Neural progenitor cell (in vitro differentiated cells): ENCODE measurements at places on chromosomes 12 and 14. TPM values are rescaled to one million over a fixed set of nuclear protein-coding genes. Genes with fewer than 3 reads are reported as not detected.

PPP1R1A gene
- 2.3 and 3.8 TPM in 2 replicates for total RNA-seq

DNA sequence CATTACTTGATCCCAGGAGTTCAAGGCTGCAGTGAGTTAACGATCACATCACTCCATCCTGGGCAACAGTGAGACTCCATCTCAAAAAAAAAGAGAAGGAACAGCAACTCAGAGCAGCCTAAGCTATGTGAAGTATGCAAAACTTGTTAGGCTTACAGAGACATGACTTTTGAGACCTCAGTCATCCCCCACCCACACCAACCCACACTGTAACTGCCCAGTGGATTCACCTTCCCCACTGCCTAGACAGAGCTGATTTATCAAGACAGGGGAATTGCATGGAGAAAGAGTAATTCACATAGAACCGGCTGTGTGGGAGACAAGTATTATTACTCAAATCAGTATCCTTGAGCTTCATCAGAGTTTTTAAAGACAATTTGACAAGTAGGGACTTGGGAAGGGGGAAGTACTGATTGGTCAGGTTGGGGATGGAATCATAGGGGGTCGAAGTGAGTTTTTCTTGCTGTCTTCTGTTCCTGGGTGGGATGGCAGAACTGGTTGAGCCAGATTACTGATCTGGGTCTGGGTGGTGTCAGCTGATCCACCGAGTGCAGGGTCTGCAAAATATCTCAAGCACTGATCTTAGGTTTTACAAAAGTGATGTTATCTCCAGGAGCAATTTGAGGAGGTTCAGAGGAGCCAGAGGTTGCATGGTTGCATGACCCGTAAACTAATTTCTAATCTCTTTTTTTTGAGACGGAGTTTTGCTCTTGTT lies 6.2 kb upstream of the WDR89 start:
- no peak overlapping the region for H3K4me3 ChIP-seq
- no peak for DNase-seq
- no peak overlapping the region for H3K27ac ChIP-seq
- no peaks in the 10 kb centered on the region for H3K36me3 ChIP-seq

KCNMB4 gene
- total RNA-seq: 5.7 and 8.5 TPM in 2 replicates

- H3K36me3 ChIP-seq: no peaks in the 10 kb centered on the region
- H3K27me3 ChIP-seq: peaks cover 14% of the 10 kb centered on the region
- no peak overlapping the region for H3K4me3 ChIP-seq
- H3K27ac ChIP-seq: no peak overlapping the region
- no peak for DNase-seq
- H3K4me1 ChIP-seq: peaks cover 14% of the 10 kb centered on the region
Measured at GRCh38 chr14:97021001-97021400, 223.8 kb downstream of the VRK1 start.

GRCh38 chr12:88468581-88468980 lies 111.7 kb downstream of the KITLG start:
- peaks cover 29% of the 10 kb centered on the region for H3K4me1 ChIP-seq
- H3K27me3 ChIP-seq: no peaks in the 10 kb centered on the region
- H3K27ac ChIP-seq: no peak overlapping the region

DNA sequence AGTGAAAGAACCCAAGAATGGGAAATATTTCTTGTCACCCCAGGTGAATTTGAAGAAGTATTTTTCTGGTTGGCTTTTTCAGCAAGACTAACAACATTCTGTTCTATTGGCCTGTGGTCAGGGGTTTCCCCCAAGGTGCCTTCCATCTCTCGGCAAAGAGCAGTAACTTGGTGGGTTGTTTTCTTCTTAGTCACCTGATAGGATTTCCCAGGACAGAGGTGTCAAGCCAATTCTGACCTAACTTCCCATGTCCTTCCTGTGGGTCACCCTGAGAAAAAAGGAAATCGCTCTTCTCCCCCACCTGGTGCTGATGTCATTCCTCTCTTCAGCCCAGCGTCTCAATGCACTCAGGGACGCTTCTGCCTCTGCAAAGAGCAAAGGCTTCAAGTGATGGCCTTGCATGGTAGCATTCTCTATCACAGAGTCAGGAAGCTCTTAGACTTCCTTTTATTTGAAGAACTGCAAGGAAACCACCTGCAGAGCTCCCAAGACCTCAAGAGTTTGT lies 16.1 kb upstream of the IFNG start:
- H3K36me3 ChIP-seq: no peaks in the 10 kb centered on the region
- H3K27ac ChIP-seq: no peak overlapping the region
- no peaks in the 10 kb centered on the region for H3K4me1 ChIP-seq
- H3K4me3 ChIP-seq: no peak overlapping the region
- no peak for DNase-seq
- H3K27me3 ChIP-seq: no peaks in the 10 kb centered on the region

DNA sequence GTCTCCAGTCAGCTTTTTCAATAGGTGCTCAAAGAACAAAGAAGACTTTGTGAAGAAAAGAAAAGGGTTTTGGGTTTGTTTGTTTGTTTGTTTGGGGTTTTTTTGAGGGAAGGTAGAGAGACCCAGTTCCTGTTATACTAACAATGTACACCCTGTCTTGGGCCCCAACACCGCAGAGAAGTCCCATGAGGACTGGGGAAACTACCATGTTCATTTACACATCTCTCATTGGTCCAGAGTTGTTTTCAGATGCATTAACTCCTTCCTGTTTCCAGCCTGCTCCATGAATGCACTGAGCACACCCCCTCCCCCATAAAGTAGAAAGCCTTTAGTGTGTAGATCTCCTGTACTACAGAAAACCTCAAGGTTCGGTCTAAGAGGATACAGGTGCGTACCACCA lies 51.1 kb upstream of the SLC8A3 start:
- H3K27me3 ChIP-seq: no peaks in the 10 kb centered on the region
- DNase-seq: no peak
- no peaks in the 10 kb centered on the region for H3K36me3 ChIP-seq
- H3K4me1 ChIP-seq: peaks cover 28% of the 10 kb centered on the region
- no peak overlapping the region for H3K4me3 ChIP-seq
- H3K27ac ChIP-seq: peak overlapping the region; percentile 23

MBD6 gene
- total RNA-seq: 3.6 and 5.4 TPM in 2 replicates

- H3K27me3 ChIP-seq: peaks cover 9% of the 10 kb centered on the region
Measured at GRCh38 chr12:13368971-13369370, 172.4 kb downstream of the EMP1 start.

- no peaks in the 10 kb centered on the region for H3K27me3 ChIP-seq
- no peak overlapping the region for H3K27ac ChIP-seq
- DNase-seq: no peak
- H3K4me3 ChIP-seq: no peak overlapping the region
- H3K4me1 ChIP-seq: no peaks in the 10 kb centered on the region
- H3K36me3 ChIP-seq: no peaks in the 10 kb centered on the region
Measured at GRCh38 chr14:95018821-95019220, 138.5 kb downstream of the DICER1 start.

DNA sequence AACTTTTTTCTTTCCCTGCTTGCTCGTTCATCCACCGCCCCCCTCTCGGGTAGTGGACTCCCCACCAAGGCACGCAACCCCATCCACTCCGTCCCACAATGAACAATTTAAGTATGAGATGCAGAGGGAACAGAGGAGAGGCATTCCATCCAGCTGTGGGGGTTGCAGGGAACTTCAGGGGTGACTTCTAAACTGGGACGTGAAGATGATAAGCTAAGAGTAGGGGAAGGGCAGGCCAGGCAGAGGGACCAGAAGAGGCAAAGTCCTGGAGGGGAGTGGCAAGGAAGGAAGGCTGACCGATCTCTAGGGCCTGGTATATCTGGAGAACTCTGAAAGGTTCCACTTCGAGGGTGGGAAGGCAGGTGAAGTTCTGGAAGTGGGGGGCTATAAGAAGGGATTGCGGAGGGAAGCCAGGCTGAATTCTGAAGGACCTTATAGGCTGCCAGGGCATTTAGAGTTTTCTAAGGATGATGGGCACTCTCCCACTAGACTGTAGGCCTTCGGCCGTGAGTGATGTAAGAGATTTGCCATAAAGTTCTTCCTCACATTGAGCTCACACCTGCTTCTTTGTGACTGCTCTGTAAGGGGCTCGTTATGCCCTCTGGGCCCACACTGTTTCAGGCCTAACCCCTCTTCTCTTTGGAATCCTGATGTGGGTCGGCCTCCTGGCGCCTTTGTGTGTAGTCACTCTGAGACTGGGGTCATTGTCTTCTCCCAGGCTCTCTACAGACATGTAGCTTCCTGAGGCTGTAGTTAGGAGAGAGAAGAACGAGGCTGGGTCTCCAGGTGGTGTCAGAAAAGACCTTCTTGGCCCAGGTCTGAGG lies 12.1 kb downstream of the NFATC4 start:
- H3K4me1 ChIP-seq: peaks cover 26% of the 10 kb centered on the region
- DNase-seq: peak; percentile 48
- peak overlapping the region; percentile 53 for H3K27ac ChIP-seq
- H3K4me3 ChIP-seq: no peak overlapping the region
- no peaks in the 10 kb centered on the region for H3K27me3 ChIP-seq

LTBR gene
- 0.25 TPM in 1 of 2 replicates, not detected in the other for total RNA-seq

CAPZA3 gene
- total RNA-seq: not detected in 2 replicates

CLEC4D gene
- 0.19 TPM in 2 replicates for total RNA-seq

GRCh38 chr12:111838353-111838752 lies 3.7 kb upstream of the MAPKAPK5 start:
- H3K4me1 ChIP-seq: peaks cover 13% of the 10 kb centered on the region
- H3K4me3 ChIP-seq: no peak overlapping the region
- no peaks in the 10 kb centered on the region for H3K27me3 ChIP-seq
- H3K36me3 ChIP-seq: no peaks in the 10 kb centered on the region
- no peak for DNase-seq

JDP2 gene
- total RNA-seq: 2.5 and 8.4 TPM in 2 replicates

GYS2 gene
- total RNA-seq: not detected in 2 replicates

LRFN5 gene
- total RNA-seq: 0.12 and 0.49 TPM in 2 replicates

DNA sequence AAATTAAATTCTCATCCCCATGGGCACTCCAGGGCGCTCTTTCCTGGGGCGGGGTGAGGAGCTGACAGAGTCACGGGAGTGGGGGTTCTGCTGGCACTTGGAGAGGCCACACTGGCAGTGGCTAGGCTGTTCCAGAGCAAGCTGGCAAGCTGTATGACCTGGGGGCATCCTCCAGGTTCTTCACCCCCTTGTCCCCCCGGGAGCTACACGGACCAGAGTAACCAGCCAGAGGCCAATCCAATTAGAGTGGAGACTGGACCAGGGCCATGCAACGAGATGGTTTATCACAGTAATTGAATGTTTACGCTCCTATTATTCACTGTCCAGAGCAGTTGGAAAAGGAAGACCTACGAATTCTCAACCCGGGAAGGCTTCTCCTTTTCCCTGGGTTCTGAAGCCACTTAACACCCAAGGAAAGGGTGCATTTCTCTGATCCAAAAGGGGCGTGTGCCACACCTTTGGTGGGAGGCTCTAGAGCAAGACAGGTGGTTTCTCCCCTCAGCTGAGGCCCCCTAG lies 43.8 kb upstream of the PNMA1 start:
- no peak for DNase-seq
- peaks cover 15% of the 10 kb centered on the region for H3K4me1 ChIP-seq
- H3K4me3 ChIP-seq: peak overlapping the region; percentile 77
- no peaks in the 10 kb centered on the region for H3K36me3 ChIP-seq
- H3K27me3 ChIP-seq: peaks cover 51% of the 10 kb centered on the region

GRCh38 chr12:7439579-7440505 lies 4.1 kb downstream of the CD163L1 start:
- H3K27me3 ChIP-seq: peaks cover 4% of the 10 kb centered on the region
- no peaks in the 10 kb centered on the region for H3K4me1 ChIP-seq
- peak overlapping the region; percentile 41 for H3K4me3 ChIP-seq
- no peaks in the 10 kb centered on the region for H3K36me3 ChIP-seq
- DNase-seq: peak; percentile 79

- H3K27me3 ChIP-seq: no peaks in the 10 kb centered on the region
- no peaks in the 10 kb centered on the region for H3K4me1 ChIP-seq
- H3K4me3 ChIP-seq: no peak overlapping the region
- no peak for DNase-seq
- H3K27ac ChIP-seq: no peak overlapping the region
- H3K36me3 ChIP-seq: peaks cover 50% of the 10 kb centered on the region
Measured at GRCh38 chr12:117167769-117168168, 22.5 kb downstream of the FBXO21 start.

CFAP251 gene
- total RNA-seq: 0.92 and 1.5 TPM in 2 replicates

- peaks cover 20% of the 10 kb centered on the region for H3K4me1 ChIP-seq
- no peak for DNase-seq
- peak overlapping the region; percentile 10 for H3K4me3 ChIP-seq
- peaks cover 47% of the 10 kb centered on the region for H3K36me3 ChIP-seq
- no peak overlapping the region for H3K27ac ChIP-seq
Measured at GRCh38 chr14:69769623-69770022, 2.7 kb downstream of the SRSF5 start.

IFNG-AS1 gene
- total RNA-seq: not detected in 2 replicates
